HTR-8/SVneo (cell line): ENCODE measurements at places on chromosomes 12 and 14.
A peak's percentile ranks its signal among the peaks of the same experiment; 100 is the strongest.

GRCh38 chr12:4331221-4331620 lies 10.2 kb downstream of the TIGAR start:
- DNase-seq = no peak

- DNase-seq = no peak
Measured at GRCh38 chr14:63713058-63713457, 14.8 kb downstream of the SGPP1 start.

GRCh38 chr14:27243365-27243764 lies 645.5 kb upstream of the NOVA1 start:
- DNase-seq = no peak

GRCh38 chr14:89947344-89947743 lies 7.2 kb downstream of the EFCAB11 start:
- no peak for DNase-seq

DNA sequence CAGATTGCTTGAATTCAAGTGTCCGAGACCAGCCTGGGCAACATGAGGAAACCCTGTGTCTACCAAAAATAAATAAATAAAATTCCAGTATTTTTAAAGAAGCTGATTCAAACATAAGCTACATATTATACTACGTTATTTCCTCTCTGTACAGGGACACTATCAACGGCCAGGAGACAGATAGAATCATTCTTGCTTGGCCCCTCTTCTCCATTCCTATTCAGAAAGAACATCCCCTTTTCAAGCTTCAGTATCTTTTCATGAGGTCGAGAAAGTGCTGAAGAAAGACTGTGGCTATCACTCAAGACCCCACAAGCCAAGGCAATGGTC lies 314 bp upstream of the DHRS7 start:
- no peak for DNase-seq

GRCh38 chr12:114986849-114987248 lies 302.9 kb upstream of the TBX3 start:
- no peak for DNase-seq

DNA sequence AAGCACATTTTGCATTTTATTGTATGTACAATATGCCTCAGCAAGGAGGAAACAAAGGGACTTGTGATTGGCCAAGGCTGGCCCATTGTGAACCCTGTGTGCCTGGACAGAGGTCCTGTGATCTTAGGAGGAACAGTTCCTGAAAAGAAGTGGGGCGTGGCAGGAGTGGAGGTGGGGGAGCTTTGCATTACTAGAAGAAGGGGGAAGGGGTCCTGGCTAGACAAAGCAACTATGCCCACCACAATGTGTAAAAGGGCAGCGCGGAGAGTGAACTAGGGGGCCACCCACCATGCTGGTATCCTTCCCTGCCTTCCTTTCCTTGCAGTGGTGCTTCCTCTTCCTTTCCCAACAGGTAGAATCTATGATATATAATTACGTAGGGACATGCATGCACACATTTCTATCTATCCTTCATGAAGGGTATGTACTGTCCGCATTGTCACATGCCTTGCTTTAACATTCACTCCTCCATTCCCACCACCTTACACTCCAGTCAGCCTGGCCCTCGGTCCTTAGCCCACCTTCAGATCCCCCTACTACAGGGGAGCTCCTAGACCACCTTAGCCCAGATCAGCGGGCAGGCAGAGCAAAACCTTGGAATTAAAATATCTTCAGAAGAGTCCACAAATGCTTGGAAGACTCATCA lies 12.5 kb downstream of the KRT8 start:
- no peak for DNase-seq

- peak; percentile 56 for DNase-seq
Measured at GRCh38 chr12:120261951-120262851, 3.3 kb downstream of the PXN start.

- no peak for DNase-seq
Measured at GRCh38 chr14:70716958-70717357, 75.2 kb downstream of the TTC9 start.

DNA sequence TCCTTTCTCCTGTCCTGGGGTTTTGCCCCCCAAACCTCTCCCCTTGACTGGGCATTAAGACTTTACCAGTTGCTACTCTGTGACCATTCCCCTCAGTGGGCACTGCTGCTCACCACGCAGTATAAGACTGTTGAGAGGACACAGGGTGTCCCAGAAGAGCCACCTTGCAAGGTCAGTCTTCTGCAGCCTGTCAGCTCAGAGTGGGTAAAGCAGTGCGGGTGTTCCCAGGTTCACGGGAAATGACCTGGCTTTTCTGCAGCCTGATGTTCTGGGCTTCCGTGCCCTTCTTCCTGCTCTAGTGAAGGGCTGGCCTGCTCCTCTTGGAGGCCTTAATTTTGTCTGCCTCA lies 34.2 kb downstream of the KCNA1 start:
- DNase-seq = no peak

DNA sequence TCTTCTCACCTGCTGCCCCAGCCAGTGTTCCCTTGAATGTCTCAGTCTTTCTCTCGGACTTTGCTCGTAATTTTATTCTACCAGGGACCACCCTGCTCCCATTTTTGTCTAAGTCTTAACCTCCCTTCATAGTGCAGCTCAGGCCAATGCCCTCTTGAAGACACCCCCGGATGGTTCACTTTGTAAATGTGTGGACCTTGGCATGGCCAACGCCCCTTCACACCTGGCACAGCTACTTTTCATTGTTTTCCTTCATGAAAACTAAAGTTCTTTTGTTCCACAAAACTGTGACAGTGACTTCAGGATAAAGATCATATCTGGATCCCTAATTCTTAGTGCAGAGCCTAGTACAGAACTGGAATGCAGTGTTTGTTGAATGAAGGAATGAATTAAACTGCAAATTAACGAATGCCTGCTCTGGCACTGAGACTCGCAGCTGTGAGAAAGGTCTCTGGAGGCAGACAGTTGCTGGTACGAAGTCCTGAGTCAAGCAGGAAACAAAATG lies 3.5 kb upstream of the RNASE4 start:
- DNase-seq = no peak

DNA sequence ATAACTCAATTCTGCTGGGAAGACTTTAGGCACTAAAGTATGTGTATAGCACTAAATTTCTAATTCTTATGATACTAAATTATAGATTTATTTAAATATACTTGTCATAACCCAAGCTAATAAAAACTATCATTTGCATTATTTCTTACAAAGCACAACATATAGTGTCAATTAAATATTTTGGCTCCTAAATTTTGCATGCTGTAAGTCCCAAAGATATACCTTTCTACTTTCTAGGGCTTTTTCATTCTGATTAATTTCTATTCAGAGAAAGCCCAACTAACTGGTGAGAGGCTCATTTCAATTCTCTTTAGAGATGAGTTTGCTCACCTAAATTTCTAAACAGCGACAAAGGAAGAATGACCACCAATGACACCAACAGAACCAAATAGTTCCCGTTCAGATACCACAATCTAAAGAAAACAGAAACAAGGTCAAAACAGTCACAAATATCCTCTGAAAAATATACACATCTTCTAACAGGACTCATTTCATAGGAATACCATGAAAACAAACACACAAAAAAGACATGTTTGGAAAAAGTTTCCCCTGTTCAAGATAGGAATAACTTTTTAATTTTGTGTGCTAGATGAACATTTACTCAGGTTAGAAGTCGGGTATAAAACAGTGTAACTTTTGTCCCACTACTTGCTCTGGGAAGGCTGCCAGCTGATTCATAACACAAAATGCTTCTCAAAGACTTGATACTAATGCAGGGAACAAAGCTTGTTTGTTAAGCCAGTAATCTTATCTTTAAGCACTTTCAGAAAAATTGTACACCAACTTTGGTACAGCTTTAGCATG lies 7.6 kb downstream of the SLC38A2 start:
- DNase-seq = no peak

- no peak for DNase-seq
Measured at GRCh38 chr12:116077431-116077830, 200.1 kb downstream of the MED13L start.

DNA sequence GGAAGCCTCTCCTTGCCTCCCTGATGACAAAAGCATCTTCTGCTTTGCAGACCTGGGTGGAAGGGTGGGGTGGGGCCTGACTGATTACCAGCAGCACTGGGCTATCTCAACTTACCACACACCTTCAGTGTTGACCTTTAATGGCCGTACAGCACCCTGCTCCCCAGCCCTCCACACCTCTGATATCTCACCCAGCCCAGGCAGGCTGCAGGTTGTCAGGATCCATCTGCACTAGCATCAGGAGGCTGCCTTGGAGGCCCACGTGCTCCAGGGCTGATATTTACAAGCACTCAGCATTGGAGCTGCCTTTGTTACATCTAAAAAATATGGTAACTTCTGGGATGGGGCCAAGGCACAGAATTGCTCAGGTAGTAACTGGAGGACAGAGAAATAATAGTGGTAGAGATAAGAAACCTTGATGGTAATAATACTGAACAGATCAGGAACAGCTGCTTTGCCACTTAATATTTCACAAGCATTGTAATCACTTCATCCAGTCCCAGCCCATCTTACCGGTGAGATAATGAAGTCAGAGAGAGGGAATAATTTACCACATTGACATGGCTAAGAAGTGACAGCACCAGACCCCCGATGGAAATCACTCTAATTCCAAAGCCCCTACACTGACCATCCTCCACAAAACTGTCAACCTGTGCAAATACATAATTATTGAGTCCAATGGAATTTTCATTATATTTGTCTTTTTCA lies 125.2 kb upstream of the RFLNA start:
- no peak for DNase-seq

DNA sequence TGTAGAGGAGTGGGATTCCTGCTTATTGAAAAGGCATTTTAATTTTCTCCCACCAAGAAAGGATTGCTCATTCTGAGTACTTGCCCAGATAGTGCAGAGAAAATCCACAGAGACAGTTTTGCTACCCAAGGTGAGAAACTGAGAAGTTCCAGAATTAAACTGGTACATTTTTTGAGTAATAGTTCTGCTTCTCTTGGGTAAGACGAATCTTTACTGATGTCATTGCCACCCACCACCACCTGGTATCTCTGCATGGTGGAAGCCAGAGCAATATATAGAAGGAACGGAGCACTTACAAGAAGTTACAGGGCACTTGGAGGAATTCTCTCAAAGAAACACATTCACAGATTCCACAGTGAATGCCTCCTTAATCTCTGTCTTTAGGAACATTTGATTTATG lies 20.7 kb upstream of the FRMD6 start:
- DNase-seq = no peak

DNA sequence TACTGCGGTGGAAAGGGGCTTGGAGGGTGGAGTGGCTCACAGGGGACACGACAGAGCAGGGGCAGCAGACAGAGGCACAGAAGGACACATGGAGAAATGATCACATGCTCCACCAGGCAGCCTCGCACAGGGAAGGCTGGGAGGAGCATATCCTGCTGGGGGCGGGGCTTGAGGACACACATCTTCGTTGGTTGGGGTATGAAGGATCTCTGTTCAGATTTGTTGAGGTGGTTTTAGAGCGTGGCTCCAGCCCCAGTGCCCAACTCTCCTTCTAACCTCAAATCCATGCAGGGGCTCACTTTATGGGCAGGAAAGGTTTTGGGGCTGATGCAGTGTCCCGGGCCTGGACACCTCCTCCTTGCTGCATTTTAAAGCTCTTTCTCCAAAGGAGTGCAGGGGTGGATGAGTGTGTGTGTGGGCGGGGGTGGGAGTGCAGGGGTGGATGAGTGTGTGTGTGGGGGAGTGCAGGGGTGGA lies 733 bp upstream of the P3H3 start:
- DNase-seq = peak; percentile 98

- no peak for DNase-seq
Measured at GRCh38 chr12:100375038-100375735, 18.3 kb downstream of the SLC17A8 start.

- no peak for DNase-seq
Measured at GRCh38 chr12:3881281-3881950, 8.2 kb upstream of the PARP11 start.

GRCh38 chr14:20610002-20610765 lies 19.0 kb upstream of the RNASE12 start:
- no peak for DNase-seq

GRCh38 chr14:92950193-92950540 lies 27.2 kb downstream of the CHGA start:
- no peak for DNase-seq

DNA sequence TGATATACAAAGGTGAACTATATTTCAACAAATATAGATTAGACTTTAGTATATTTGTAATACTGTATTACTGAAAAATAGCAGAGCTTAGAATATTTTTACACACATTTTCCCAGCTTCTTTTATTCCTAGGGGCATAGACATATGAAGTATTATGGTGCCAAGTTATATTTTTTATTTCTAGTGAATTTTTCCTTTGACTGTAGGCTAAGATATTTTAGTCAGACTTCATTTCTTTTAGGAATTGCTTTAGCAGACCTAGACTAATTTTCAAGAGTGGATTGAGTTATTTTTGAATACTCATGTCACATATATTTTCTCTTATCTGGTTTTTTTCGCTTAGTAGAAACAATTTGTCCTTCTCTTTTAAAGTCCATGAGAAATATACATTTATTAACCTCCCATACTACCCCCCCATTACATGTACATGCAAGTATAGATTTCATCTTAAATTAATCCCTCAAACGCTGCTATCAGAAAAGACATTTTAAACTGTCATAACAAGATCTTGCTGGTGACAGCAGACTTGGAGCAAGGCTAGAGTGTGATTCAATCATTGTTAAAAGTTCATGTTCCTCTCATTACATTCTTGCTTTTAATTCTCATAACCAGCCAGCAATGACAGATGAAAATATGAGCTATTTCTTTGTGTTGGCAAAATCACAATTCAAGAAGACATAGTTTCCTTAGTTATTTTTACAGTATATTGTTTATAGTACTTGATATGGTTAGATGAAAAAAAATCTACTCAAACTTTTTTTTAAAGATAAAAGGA lies 456.1 kb downstream of the AEBP2 start:
- no peak for DNase-seq

DNA sequence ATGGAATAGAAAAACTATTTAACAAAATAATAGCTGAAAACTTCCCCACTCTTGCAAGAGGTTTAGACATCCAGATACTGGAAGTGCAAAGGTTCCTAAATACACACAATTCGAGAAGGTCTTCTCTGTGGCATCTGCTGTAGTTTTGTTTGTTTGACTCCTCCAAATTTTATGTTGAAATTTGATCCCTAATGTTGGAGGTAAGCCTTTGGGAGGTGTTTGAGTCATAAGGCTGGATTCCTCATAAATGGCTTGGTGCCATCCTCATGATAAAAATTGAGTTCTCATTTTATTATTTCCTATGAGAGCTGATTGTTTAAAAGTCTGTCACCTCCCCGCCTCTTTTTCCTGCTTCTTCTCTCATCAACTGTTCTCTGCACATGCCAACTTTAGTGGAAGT lies 182.7 kb downstream of the MYRFL start:
- no peak for DNase-seq

DNA sequence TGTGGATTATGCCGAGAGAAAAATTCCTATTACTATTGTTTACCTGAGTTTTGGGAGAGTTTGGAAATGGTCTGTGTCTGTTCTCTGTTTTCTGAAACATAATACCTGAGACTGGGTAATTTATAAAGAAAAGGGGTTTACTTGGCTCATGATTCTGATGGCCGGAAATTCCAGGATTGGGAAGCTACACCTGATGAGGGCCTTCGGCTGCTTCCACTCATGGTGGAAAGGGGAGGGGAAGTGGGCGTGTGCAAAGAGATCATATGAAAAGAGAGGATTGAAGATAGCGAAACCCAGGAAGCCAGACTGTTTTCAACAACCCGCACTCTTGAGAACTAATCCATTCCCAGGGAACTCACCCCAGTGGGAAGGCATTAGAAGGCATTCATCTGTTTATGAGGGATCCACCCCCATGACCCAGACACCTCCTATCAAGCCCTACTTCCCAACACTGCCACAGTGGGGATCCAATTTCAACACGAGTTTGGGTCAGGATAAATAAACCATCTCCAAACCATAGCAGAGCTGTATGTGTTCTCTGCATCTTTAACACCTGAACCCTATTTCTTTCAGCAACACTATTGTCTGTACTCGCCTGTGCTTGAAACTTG lies 51.1 kb downstream of the APAF1 start:
- no peak for DNase-seq
